ENCODE measurements at places on chromosomes 7 and 10.
A peak's percentile ranks its signal among the peaks of the same experiment; 100 is the strongest.

GRCh38 chr7:148142660-148143248 lies 447.8 kb upstream of the C7orf33 start:
- peak; percentile 73 for DNase-seq

DNA sequence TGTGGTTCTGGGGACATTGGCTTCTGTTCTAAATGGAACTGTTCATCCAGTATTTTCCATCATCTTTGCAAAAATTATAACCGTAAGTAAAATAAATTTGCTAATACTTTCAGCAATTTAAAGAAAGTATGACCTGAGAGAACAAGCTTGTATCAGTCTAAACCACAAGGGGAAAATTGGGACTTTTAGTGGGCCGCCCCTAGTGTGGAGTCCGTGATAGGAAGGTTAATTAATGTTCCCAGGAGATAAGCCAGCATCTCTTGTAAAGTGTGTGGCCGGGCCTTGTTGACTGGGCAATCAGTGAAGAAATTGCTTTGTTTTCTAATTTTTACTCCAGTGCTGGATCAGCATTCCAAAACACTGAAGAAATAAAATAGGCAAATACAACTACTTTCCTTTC lies 83.0 kb downstream of the ABCB5 start:
- DNase-seq: no peak

GRCh38 chr7:75599244-75599781 lies 107.2 kb downstream of the SPDYE5 start:
- DNase-seq: peak; percentile 95

DNA sequence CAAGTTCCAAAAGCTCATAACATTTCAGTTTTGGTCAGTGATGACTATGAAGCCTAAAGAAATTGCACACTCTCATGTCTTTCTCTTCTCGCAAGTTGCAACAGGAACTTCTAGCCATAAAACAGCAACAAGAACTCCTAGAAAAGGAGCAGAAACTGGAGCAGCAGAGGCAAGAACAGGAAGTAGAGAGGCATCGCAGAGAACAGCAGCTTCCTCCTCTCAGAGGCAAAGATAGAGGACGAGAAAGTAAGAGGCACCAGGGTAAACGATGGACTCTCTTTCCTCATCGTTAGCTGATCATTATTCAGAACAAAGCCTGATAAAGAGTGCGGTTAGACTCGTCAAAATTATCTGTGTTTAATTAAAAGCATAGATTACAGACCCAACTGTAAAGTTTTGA lies 94.7 kb downstream of the HDAC9 start:
- no peak for DNase-seq

DNA sequence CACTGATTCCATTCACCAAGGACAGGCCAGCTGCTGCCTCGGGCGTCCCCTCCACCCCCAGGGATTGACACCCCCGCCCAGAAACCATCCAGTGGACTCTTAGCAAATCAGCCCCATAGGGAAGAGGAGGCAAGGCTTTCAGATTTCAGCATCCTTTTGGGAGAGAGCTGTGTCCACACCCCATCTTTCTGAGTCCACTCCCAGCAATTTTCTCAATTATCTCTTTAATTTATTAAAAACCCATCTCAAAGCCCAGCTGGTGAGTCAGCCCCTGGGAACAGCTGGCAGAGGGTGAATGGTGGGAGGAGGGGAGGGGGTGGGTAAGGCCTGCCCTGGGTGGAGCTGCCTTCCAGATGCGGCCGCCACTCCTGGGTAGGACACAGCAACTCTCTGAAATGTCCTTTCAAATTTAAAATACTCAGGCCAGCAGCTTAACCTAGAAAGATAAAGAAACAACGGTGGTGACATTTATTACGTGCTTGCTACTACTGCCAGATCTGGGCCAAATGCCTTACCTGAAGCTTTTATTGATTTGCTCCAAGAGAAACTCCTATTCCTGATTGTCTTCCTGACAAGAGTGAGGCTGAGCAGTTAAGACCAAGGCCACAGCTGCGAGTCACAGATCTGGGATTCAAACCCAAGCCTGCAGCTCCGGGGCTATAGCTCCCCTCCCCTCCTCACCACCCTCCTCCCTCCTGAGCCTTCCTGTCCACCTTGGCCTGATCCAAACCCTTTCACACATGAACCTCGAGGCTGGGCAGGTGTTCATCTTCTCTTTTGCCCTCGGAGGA lies 120.4 kb downstream of the RGS10 start:
- no peak for DNase-seq

- DNase-seq: no peak
These were observed 671.0 kb upstream of the FZD8 start for GRCh38 chr10:36313142-36313541.

DNA sequence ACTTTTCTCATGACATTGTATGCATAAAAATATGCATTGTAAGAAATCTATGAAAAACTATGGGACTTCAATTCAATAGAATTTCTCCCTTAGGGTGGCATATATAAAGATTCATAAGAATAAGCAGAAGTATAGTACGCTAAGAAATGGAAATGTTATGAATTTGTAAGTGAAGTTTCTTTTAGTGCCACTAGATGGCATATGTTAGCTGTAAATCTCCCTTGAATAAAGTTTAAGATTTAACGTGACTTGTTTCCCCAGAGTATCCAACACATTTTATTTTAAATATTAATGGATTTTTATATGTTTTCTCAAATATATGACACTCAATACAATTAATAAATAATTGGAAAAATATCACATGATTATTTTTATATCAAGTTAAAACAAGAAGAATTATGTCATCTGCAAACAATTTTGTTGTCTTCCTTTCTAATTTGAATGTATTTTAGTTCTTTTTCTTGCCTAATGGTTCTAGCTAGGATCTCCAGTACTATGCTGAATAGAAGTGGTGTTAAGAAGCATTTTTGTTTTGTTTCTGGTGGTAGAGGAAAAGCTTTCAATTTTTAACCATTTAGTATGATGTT lies 287.2 kb downstream of the HGF start:
- peak; percentile 60 for DNase-seq

- no peak for DNase-seq
These were observed 26.4 kb upstream of the SRGN start for GRCh38 chr10:69061305-69062161.

DNA sequence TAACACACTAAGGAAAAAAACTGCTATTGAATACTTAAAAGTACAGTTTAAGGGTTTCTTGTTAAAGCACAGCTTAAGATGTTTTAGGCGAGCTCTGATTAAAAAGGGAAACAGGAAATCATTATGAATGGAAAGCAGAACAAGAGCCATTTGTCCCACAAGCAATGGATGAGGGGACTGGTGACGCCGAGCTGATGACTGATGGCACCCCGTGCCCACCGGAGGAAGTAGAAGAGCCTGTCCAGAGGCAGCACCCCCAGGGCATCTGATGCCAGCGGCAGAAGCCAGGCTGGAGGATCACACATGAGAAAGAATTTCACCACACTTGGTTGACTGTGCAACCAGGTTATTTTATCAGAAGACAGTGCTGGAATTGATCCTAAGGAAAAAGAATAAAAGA lies 15.0 kb upstream of the INSIG1 start:
- DNase-seq: no peak

DNA sequence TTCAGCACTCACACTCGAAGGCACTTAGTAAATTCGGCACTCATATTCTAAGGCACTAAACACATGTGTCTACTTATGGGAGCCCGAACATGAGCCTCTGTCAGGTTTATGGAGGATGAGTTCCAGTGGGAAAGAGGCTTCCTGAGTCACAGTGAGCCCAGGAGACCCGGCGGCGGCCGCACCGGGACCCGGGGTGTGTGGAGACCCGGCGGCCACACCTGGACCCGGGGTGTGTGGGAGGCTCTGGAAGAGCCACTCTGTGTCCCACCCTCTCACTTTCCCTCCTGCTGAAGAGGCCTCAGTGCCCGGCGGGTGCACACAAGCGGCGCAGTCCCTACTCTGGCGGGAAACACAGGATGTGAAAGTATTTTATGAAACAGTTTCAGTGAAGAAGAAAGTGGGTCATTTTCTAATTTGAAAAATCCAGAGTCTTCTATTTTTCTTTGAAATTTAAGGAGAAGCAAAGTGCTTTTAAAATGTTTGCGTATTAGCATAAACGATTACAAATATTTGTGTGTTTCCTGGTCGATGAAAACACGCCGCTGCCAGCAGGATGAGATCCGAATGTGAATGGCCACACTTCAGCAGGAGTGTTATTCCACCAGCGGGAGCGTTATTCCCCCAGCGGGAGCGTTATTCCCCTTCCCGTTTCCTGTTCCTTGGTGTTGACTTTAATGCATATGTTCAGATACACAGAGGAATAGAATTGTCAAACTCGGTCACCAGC lies 625.1 kb downstream of the DNAJB6 start:
- no peak for DNase-seq

- DNase-seq: no peak
These were observed 534.6 kb upstream of the NRP1 start for GRCh38 chr10:33869028-33869427.

DNA sequence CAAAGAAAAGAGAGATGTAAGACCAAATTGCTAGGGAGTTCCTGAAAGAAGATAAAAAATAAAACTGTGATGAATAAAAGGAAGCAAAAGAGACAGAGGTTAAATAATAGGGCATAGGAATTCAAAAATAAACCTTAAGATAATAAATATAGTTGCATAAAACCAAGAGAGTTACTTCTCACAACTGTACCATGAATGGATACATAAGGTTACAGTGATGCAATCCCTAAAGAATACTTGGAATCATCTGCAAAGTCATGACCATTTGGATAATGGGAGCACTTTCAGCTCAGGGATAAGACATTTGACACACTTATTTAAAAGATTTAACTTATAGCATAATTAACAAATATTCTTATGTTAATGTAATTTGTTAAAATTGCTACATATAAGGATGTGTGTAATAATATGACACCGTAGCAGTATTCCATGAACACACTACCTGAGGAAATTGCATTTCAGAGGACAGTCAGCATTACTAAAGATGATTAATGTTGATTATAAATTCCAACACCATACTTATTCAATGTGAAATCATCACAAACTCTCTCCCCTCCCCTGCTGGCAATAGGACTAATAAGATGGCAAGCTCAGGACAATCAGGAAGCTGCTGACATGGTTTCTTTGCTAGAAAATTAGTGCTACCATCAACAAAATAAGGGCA lies 202.1 kb upstream of the AKR1E2 start:
- no peak for DNase-seq
